ENCODE measurements at places on chromosomes 2 and 18. TPM values are rescaled to one million over a fixed set of nuclear protein-coding genes. Genes with fewer than 3 reads are reported as not detected.

Gene FAM117B
- total RNA-seq, result 0.26 TPM

Gene CRYGD
- not detected for total RNA-seq

Gene TMEM37
- total RNA-seq, result not detected

GRCh38 chr2:100683231-100683630 lies 120.4 kb downstream of the PDCL3 start:
- peak overlapping the region; percentile 20 for H3K27ac ChIP-seq
- no peak overlapping the region for H3K4me3 ChIP-seq
- peak; percentile 32 for DNase-seq

GRCh38 chr2:24754985-24755705 lies 38.0 kb downstream of the PTRHD1 start:
- H3K27me3 ChIP-seq, result no peaks in the 10 kb centered on the region
- no peak overlapping the region for H3K27ac ChIP-seq
- no peak overlapping the region for H3K4me3 ChIP-seq

GRCh38 chr18:57649556-57650500 lies 28.2 kb upstream of the NARS1 start:
- H3K4me1 ChIP-seq, result no peaks in the 10 kb centered on the region
- H3K27ac ChIP-seq, result no peak overlapping the region
- H3K4me3 ChIP-seq, result no peak overlapping the region
- DNase-seq, result no peak
- no peaks in the 10 kb centered on the region for H3K27me3 ChIP-seq

DNA sequence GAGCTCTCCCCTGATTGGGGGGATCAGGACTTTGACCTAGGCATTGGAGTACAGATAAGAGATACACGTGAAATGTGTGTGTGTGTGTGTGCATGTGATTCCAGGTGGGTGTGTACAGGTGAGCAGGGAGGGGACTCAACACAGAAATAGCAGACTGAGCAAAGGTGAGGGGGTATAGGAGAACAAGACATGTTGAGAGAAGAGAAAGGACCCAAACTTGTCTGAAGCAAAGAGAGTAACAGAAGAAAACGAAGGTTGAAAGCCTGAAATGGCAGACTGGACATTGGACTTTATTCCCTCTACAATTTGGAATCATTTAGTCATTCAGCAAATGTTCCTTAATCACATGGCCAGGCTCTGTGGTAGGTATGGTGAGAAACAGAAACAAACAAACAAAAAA lies 23.3 kb downstream of the MRO start:
- H3K4me3 ChIP-seq, result no peak overlapping the region
- H3K4me1 ChIP-seq, result no peaks in the 10 kb centered on the region

GRCh38 chr18:7896161-7896560 lies 329.0 kb downstream of the PTPRM start:
- H3K27ac ChIP-seq, result no peak overlapping the region
- DNase-seq, result no peak
- H3K36me3 ChIP-seq, result no peaks in the 10 kb centered on the region
- no peaks in the 10 kb centered on the region for H3K27me3 ChIP-seq

All from SJSA1 (cell line).